ENCODE measurements at places on chromosomes 7 and 10.

GRCh38 chr7:99194301-99194700 is 13.6 kb downstream of the KPNA7 start:
- DNase-seq: no peak

GRCh38 chr10:19921300-19922140 is 105.3 kb downstream of the PLXDC2 start:
- DNase-seq: no peak

GRCh38 chr7:155796381-155797261 is 15.6 kb downstream of the SHH start:
- DNase-seq: peak; percentile 72

GRCh38 chr10:42648512-42648911 is 10.1 kb upstream of the ZNF33B start:
- no peak for DNase-seq

DNA sequence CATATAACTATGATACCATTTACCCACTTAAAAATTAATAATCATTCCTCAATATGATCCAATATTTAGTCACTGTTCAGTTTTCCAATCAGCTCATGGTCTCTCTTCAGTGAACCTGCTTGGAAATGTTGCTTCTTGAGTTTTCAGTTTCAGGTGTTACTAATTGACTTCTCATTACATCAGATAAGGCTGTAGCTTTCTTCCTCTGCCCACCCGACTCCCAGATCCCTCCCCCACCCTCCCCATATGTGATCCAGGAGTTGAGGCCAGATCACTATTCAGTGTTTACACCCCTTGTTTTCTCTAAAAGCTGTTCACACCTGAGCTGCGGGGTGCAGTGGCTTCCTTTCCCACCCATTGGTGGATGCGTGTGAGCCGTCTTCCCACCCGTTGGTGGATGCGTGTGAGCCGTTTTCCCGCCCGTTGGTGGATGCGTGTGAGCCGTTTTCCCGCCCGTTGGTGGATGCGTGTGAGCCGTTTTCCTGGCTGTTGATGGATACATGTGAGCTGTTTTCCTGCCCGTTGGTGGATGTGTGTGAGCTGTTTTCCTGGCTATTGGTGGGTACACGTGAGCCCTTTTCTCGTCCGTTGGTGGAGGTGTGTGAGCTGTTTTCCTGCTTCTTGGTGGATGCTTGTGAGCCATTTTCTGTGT is 3.2 kb upstream of the MTG1 start:
- DNase-seq: no peak

GRCh38 chr7:39602351-39602750 is 21.0 kb upstream of the RALA start:
- DNase-seq: no peak

- DNase-seq: no peak
Observed at GRCh38 chr10:115846528-115846927, 426.5 kb downstream of the GFRA1 start.

GRCh38 chr10:130333185-130333584 is 197.0 kb downstream of the GLRX3 start:
- DNase-seq: no peak

GRCh38 chr7:1584700-1585099 is 14.9 kb upstream of the PSMG3 start:
- DNase-seq: no peak

GRCh38 chr7:96131525-96131924 is 190.4 kb downstream of the SLC25A13 start:
- no peak for DNase-seq

DNA sequence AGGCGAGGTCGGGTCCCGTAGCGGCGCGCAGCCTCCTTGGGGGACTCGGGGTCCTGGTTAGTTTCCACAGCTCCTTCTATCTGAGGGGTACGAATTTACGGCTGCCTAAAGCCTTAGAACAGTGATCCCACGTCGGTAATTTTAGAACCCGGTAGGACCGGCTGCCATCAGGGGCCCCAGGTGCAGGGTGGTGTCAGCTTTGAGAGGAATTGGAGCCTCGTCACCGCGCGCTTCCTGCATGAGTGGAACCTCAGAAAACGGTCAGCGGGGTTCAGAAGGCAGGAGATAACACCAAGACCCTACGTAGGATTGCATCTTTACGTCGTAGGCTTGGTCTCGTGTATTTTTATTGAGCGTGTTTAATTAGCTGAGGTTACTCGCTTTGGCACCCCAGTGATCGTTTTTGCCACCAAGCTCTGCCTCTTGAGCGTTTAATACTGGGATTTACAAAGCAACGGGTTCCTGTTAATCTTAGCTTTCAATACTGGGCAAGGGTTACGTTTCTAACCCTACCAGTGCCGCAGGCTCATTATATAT is 443 bp downstream of the RNF32 start:
- DNase-seq: peak; percentile 46

DNA sequence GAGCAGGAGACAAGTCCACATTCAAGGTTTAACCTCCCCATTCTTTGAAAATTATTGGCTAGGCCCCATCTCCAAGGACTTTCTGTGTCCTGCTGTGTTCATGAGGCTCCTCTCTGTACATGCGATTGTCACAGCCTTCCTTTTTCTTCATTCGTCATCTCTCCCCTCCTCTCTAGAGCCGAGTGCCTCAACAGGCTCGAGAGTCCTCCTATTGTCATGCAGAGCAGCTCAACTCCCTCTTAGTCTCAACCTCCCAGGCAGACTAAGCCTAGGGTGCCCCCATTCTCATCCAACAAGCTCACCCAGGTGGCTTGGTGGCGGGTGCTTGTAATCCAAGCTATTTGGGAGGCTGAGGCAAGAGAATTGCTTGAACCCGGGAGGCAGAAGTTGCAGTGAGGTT is 35.1 kb upstream of the SAMD8 start:
- no peak for DNase-seq

DNA sequence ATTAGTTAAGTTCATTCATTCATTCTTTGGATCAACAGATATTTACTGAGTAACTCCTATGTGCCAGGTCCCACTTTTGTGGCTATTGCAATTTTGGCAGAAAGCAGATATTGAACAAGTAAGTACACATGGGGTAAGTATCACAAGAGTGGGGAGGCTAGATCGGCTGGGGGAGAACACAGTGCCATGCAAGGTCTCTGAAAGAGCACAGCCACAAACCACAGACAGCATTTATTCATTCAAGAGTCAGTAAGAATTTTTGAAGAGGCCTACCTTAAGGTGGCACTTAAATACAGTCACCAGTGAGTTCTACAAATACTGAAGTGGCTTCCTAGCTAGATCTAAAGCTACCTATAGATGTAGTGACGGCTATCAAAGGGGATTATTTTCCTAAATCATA is 304.2 kb downstream of the RNLS start:
- no peak for DNase-seq

DNA sequence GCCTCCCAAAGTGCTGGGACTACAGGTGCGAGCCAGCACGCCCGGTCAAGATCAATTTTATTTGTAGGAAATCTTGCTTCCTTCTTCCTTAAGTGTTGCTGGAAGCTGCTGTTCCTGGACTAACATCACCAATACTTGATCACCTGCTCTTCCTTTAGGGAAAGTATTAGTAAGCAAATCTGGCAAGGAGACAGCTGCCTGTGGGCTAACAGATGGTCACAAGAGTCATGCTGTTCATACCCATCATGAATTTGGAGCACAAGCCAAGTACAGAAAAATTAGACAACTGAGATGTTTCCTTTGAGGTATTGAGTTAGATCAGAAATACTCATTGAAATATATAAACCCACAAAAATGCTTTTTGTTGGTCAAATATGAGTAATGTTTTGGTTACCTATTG is 27.9 kb downstream of the BAIAP2L1 start:
- no peak for DNase-seq

DNA sequence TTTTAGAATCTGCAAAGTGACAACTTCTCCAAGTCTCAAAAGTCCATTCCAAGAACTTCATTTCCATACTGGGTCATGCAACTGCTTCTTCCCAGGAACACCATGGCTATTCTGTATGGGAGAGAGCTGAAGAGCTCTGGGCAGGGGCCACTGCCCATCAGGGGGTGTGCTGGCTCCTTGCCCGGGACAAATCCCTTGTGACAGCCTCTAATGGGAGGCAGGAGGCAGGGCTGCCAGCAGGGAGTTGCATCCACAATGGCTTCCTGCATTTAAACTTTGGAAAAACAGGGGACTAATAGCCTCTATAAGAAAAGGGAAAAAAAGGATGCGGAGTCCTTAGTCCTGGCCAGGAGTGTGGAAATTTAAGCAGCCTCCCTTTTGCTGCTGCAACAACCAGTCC is 18.4 kb upstream of the FRMD4A start:
- no peak for DNase-seq

DNA sequence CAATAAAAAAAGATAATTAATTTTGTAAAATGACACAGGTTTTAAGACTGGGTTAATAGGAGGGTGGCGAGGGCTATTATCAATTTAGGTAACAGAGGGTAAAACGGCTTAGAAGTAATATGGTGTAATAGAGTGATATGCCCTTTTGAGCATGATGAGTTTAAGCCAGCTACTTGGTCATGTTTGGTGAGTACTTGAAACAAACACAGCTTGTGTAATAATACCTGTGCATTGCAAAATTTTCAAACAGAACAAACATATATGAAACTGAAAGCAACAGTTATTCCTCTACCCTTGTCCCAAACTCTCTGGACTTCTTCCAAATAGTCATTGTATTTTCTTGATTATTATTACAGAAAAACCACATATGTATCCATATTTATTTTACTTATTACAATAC is 241.7 kb downstream of the MAGI2 start:
- no peak for DNase-seq
